HuH-7.5 (cell line): ENCODE measurements at places on chromosomes 1 and 21.

DNA sequence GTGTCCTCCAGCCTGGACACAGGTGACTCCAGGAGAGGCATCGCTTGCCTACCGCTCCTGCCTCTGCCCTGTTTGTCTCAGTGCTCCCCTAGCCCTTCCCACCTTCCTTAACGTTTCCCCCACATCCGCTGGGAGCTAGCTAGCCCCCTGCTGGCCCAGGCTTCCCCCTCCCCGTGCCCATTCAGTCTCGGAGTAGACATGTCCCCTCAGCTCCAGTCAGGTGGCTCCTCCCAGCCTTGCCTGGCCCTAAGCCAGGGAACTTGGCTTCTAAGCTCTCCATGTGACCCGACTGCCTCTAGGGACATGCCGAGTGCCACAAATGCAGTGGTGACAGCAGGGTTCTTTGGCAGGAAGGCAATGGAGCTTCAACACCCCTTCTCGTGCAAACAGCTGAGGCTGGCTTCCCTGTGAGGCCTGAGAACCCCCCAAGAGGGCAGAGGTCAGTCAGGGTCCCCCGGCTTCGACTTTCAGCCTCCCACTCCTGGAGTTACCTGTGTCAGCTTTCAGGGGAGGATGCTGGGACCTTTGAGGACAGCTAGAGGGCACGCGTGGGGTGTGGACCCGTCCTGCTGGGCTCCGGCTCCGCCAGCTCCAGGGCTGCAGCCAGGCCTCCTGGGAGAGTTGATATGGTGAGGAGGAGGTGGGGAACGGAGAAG is 16.2 kb downstream of the DRAXIN start:
- DNase-seq, result no peak

DNA sequence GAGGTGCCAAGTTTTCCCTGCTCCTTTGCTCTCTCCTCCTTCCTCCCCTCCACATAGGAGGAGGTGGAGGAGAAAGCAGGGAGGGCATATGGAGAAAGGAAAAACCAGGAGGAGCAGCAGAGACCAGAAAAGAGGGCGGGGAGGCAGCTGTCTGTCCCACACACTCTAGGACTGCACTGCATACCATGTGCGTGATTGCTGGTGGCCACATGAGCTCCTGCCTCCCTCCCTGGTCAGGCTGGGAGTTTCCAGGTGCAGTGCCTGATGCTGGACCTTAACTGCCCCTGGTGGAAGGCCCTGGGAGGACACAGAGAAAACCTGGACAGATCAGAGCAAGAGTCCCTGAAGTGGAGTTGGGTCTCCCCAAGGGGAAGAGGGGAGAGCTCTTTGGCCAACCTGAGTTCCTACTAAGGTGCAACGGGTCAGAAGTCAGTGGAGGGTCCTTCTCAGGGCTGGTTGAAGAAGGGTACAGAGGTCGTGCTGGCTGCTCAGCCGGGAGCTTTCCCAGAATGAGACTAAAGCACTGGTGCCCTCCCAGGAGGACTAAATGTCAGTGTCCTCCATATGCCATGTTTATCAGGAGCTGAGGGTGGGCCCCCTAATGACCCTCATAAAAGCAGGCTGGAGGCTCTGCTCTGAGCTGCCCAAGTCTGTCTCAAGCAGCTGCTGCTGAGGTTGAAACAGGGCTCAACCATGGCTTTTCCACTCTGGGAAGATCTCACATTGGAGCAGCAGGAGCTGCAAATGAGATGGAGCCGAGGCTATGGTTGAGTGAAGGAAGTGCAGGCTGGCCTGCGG is 3.5 kb upstream of the LGR6 start:
- DNase-seq, result no peak

DNA sequence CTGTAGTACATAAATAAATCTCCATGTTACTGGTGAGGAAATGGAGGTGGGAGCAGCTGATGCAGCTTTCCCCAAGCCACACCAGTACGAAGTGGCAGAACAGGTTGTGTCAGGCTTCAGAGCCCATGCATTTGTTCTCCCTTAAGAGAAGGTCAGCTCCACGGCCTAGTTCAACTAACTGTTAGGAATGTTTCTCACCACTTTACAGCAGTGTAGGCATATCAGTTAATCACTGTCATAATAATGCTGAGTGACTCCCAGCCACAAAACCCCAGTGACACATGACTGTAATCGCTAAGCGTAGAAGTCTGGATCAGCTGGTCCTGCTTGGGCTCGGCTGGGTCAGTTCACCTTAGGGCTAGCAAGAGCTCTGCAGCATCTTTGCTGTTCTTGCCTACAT is 90.4 kb downstream of the VPS26C start:
- no peak for DNase-seq

DNA sequence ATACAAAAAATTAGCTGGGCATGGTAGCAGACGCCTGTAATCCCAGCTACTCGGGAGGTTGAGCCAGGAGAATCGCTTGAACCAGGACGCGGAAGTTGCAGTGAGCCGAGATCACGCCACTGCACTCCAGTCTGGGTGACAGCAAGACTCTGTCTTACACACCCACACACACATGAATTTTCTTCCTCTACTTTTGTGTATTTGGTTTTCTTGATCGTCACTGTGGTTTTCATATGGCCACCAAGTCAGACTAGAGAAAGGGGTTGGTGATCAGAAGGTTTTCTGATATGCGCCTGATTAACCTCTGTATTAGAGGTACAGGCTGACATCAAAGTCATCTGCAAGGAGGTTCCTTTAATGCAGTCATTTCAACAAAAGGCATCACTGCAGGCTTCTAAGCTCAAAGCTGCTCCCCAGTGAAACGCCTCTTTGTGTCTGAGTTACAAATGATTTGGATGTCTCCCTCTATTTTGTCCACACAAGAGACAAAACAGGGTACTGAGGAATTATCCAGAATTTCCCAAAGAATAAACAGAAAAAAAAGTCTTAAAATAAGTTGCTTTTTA is 11.1 kb downstream of the SH2D1B start:
- no peak for DNase-seq

DNA sequence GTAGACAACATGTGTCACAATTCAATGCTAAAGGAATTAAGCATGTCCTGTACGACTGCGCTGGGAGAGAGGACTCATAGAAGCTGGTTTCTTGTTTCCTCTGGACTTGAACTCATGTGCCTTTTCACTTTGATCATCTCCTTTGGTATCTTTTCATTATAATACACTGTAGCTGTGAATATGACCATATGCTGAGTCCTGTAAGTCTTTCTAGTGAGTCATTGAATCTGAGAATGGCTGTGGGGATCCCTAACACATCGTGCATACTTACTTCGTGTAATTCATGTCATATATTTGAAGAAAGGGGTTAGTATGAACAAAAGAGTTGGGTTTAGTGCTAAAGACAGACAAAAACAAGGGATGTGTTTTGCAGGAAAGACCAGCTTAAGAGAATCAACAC is 148.1 kb upstream of the RUNX1 start:
- DNase-seq, result no peak

- DNase-seq, result no peak
Observed at GRCh38 chr1:31786366-31787060, 22.4 kb upstream of the ADGRB2 start.

- DNase-seq, result no peak
Observed at GRCh38 chr1:154773551-154773950, 96.5 kb downstream of the KCNN3 start.

DNA sequence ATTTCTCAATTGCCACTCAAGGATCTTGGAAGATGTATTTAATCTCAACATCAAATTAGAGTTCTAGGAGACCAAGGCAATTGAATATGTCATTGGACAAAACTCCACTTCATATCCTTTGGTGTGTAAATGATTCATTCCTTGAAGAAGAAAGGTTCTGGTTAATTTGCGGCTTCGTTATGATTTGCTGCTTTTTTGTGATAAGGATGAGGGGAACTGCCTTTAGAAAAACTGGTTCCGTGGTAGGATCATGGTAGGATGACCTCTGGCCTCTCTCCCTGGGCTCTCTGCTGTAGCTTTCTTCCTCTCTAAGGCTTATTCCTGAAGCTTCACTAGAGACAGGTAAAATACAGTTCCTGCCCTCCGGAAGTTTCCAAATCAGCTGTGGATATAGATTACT is 51.5 kb upstream of the ERRFI1 start:
- no peak for DNase-seq

GRCh38 chr1:154459080-154459479 is 42.9 kb upstream of the TDRD10 start:
- DNase-seq, result no peak

DNA sequence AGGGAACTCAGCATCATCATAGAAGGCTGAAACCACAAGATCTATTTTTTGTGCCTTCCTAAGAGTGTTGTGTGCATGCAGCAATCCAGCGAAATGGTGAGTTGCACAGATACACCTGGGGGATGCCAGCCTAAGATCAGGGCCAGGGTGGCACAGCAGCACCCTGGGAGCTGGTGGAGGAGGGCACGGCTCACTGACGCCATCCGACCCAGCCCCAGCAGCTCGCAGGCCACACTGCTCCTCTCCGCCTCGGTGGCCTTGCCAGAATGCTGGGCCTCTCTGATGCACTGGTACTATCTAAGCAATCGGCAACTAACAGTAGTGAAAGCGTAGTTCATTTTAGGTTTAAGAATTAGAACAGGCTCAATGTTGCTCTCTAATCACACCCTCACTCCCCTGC is 37.8 kb downstream of the CAPZB start:
- no peak for DNase-seq

DNA sequence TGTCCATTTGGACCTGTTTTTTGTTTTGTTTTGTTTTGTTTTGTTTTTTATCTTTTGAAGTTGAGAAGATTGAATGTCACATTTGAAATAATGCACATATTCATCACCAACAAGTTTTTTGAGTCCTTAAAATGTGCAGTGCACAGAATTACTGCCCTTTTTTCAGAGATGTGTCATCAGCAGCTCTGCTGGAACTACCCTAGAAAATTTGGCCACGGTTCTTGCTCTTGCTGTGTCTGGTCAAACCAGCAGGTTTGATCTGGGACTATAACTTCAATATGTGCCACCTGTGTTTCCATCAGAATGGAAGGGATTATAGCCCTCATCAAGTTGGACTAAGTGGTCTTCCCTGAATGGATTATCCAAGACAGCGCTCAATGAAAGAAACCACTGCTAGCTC is 24.1 kb upstream of the CNN3 start:
- no peak for DNase-seq

DNA sequence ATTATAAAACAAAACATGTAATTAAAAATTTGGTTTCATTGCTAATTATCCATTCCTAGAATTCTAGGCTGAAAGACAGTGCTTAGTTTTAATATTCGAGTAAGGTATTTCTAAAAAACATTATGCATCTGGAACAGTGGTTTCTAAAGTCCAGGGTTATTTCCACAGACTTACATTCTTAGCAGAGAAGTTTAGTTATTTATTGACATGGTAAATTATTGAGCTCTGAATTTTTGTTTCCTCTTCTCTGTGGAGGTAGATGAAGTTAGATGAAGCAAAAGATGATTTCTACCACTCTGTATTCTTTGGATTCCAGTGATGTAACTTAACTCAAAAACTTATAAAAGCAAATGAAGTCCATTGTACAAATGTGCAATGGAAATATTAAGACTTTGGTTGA is 709.4 kb downstream of the MRPL39 start:
- no peak for DNase-seq

DNA sequence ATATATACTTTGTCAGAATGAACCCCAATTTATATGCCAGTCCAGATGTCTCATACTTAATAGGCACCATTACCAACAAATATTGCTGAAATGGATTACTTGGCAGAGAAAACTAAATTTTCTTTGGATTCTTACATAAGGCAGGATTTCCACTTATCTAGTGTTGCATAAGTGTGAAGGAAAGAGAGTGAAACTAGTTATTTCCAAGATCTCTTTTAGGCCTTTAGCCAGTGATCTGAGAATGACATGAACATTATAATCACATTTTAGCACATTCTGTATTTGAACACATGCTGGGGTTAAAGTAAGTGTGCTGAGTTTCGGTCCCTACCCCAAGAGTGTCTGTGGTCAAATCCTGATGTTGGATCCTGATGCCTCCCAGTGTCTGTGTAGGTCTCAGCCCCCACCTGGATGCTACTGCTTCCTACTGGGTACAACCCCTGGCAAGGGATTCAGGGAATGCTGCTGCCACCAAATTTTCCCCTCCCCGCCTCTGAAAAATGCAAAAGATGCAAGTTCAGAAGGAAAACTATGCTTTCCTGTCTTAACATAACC is 11.2 kb downstream of the DDAH1 start:
- no peak for DNase-seq

DNA sequence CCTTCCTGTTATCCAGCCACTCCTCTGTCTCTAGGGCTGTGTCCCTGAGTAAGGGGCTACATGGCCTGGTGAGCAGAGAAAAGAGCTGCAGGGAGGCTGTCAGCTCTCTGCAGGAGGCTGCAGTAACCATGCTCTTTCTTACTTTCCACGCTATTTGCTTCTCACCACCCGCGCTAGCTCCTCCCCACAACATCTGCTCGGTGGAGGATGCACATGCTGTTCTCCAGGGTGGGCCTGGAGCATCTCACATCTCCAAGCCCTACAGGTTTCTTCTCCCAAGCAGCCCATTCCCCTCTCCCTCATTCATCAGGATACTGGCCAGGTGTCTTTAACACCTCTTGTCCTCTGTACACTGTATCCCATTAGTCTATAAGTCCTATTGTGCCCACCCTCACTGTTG is 103.8 kb downstream of the IER5 start:
- DNase-seq, result no peak

DNA sequence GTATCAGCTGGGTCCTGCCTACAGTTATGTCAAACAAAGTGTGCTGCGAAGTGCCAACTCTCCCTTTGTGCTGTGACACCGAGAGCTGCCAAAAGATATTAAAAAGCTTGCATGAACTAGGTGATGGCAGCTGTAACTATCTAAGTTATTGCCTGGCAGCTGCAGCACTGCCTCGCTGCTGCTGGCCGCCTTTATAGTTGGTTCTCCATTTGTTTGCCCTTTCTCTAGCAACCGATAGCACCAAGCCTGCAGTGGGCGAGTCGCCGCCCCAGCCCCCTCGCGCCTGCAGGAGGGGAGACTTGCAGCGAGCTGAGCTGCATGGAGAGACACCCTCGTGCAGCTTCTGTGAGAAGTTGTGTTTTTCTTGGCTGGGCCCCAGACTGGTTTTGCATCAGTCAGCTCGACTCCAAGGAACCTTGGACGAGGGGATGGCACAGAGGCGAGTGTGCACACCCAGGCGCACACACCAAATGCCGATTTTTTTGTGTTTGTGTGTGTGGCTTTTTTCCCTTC is 330.6 kb downstream of the RPS6KC1 start:
- no peak for DNase-seq

GRCh38 chr1:178101654-178102053 is 7.8 kb downstream of the RASAL2 start:
- no peak for DNase-seq

DNA sequence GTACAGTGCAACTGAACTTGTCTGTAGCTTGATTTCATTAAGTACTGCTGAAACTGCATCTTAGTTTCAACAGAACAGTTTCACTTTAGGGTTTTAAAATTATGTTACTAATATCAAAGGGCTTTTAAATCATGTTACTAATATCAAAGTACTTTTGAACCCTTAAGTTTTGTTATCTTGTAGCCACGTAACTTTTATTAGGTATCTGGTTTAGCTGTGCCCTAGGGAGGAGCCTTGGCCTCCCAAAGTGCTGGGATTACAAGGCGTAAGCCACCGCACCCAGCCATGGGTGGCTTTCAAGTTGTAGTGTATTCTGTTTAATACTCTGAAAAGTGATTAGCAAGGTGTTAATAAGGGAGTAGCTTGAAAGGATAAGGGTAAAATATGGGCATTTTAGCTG is 2.0 kb downstream of the KDM4A start:
- no peak for DNase-seq

- DNase-seq, result no peak
Observed at GRCh38 chr1:183251959-183252450, 65.9 kb downstream of the LAMC2 start.

- no peak for DNase-seq
Observed at GRCh38 chr1:229781453-229781852, 155.4 kb downstream of the URB2 start.
